RPMI7951 (cell line): ENCODE measurements at places on chromosomes 5 and 9. TPM values are rescaled to one million over a fixed set of nuclear protein-coding genes. Genes with fewer than 3 reads are reported as not detected.
A peak's percentile ranks its signal among the peaks of the same experiment; 100 is the strongest.

GRCh38 chr5:149280802-149281201 is 9.1 kb downstream of the AFAP1L1 start:
- no peak for DNase-seq

- DNase-seq = peak; percentile 50
Measured at GRCh38 chr5:142014911-142015584, 2.2 kb upstream of the GNPDA1 start.

DNA sequence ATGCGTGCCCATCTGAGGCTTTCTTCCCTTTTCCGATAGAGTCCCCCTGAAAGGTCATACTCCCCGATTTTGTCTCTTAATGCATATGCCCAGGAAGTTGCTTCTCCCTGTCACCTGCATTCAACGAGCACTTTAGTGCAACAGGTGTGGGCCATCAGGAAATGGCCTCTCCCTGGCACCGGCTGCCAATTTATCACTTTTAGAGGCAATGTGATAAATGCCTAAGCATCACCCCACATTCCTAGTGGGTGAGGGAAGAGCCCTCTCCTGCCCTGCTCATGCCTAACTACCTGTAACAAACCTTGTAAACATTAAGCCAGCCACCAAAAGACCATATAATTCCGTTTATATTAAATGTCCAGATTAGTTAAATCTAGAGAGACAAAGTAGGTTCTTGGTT is 1.1 kb upstream of the SNAPC3 start:
- DNase-seq = no peak

GRCh38 chr9:81720450-81721086 is 31.2 kb upstream of the TLE1 start:
- no peak for DNase-seq

GRCh38 chr9:109729513-109729912 is 50.5 kb upstream of the PALM2AKAP2 start:
- DNase-seq = no peak

- DNase-seq = no peak
Measured at GRCh38 chr9:75983319-75984045, 93.0 kb downstream of the PCSK5 start.

SLC24A2 gene
- under 0.01 and 0.12 TPM in 2 replicates for total RNA-seq

GNAQ gene
- 16.2 and 20.8 TPM in 2 replicates for total RNA-seq

- no peak for DNase-seq
Measured at GRCh38 chr9:86062845-86063693, 36.3 kb downstream of the GOLM1 start.

- no peak for DNase-seq
Measured at GRCh38 chr9:75653750-75654149, 236.7 kb upstream of the PCSK5 start.

DNA sequence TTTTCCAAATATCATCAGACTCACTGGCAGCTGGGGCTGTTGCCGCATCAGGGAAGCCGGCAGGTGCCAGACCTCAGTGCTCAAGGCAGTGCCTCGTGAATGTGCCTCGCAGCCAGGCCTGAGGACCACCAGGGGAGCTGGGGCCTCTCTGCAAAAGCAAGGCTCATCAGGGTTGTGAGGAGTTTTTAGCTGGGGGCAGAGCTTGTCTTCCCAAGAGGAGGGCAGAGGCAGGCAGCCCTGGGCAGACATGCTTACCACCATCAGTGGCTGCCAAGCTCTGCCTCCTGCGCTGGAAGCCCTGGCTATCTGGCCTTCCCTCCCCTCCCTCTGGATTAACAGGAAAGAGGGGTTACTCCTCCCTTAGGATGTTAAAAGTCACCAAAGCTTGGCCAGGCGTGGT is 8.8 kb upstream of the TBC1D9B start:
- no peak for DNase-seq

DNA sequence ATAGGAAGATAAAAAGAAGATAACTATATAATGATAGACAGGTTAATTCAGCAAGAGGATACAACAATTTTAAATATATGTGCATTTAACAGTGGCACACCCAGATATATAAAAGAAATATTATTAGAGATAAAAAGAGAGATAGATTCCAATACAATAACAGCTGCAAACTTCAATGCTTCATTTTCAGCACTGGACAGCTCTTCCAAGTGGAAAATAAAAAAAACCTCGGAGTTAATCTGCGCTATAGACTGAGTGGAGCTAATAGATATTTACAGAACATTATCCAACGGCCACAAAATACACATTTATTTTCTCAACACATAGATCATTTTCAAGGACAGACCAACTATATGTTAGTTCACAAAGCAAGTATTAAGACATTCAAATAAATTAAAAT is 1229.5 kb upstream of the CDH6 start:
- no peak for DNase-seq

DNA sequence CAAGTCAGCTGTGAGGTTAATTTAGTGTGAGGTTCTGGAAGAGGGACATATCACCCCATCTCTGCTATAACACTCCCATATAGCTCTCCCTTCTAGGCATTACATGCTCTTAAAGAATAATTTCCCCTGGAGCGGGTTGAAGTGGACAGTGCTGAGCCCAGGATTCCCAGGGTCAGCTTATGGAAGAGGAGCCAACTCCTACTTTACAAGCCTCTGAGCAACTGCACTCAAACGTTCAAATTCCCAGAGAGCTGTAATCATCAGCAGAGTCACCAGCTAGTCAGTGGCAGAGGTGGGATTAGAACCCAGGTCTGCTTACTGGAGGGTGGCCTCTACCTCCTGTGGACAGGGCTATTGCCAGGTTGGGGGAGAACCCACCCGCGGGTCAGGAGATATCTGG is 1.4 kb downstream of the NEURL1B start:
- no peak for DNase-seq

DNA sequence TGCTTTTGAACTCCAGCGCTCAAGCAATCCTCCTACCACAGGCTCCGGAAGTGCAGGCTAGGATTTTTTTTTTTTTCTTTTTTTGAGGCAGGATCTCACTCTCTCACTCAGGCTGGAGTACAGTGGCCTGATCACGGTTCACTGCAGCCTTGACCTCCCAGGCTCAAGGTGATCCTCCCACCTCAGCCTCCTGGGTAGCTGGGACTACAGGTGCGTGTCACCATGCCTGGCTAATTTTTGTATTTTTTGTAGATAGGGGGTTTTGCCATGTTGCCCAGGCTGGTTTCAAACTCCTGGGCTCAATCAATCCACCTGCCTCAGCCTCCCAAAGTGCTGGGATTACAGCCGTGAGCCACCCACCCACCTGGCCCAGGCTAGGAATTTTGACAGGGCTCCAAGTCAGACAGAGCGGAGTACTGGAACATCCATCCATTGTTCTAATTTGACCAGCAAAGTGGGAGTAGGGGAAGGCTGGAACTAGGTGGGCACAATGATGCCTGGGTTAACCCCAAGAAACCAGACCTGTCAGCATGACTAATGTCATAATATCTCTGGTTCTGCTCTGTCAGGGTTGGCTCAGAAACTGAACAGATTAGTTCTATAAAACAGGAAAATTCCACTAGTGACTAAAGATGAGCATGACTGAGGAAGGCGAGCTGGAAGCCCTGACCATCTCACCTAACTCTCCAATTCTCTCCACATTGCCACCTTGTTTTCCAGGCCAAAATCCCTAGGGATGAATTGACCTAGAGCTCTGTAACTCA is 9.2 kb downstream of the ZBTB5 start:
- DNase-seq = no peak

SLC34A3 gene
- not detected in 2 replicates for total RNA-seq

PGM5 gene
- total RNA-seq = 0.36 and 2.9 TPM in 2 replicates

TMEM171 gene
- 9.4 and 11.9 TPM in 2 replicates for total RNA-seq

- no peak for DNase-seq
Measured at GRCh38 chr5:68196876-68197275, 18.7 kb upstream of the PIK3R1 start.

GRCh38 chr5:72426019-72426418 is 81.2 kb downstream of the ZNF366 start:
- peak; percentile 23 for DNase-seq

GRCh38 chr5:74576941-74577456 is 63.5 kb downstream of the ENC1 start:
- peak; percentile 62 for DNase-seq

DNA sequence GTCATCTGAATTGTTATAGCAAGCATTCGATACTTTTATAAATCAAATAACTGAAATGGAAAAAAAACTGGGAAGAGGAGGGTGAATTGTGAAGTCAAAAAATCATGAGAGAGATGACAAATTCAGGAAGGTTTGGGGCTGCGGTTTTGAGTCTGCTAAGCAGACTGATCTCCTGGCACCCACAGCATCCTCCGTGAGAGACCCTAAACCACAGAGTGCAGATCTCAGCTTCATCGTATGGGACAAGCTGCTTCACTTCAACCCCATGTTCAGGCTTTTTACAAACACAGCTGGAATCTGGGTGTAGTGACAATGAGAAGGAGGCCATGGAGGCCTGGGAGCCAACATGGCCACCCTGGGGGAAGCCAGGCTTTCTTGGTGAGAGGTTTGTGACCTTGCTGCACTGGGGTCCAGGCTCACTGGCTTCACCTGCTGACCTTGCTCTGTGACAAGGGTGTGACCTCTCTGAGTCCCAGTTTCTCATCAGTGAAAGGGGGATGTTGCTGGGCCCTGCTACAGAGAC is 19.4 kb downstream of the USP20 start:
- DNase-seq = no peak

- no peak for DNase-seq
Measured at GRCh38 chr5:177146891-177147638, 13.5 kb downstream of the NSD1 start.

- DNase-seq = peak; percentile 90
Measured at GRCh38 chr5:97192580-97193354, 9.7 kb upstream of the RIOK2 start.

GRCh38 chr9:90086101-90086511 is 481.3 kb downstream of the GADD45G start:
- DNase-seq = no peak

DNA sequence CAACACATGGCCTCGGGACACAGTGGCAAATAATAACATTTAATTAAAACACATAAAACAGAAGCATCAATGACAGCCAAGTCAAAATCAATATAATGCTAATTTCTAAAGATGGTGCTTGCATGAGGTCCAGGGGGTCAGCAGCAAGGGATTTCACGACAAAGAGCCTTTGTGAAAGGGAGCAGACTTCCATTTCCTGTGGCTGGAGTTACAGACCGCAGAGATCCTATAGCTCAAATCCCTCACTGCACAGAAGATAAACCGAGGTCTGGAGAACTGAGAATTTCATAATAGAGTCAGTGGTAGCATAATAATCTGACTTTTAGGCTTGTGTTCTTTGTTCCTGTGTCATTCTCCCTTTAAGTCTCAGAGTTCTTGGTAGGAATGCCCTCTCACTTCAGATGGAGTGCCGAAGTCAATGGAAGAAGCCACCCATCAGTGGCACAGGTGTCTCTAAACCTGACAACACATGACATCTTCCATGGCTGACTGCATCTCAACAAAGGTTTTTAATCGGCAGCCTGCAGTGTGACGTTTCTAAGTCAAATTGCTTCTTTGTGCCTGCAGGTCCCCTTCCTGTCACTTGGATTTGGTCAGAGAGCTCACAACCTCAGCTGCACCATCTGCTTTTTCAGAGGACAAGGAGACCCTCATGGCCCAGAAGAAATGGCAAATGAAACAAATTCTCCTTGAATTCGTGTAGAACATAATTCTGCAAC is 67.4 kb downstream of the CARTPT start:
- no peak for DNase-seq

DNA sequence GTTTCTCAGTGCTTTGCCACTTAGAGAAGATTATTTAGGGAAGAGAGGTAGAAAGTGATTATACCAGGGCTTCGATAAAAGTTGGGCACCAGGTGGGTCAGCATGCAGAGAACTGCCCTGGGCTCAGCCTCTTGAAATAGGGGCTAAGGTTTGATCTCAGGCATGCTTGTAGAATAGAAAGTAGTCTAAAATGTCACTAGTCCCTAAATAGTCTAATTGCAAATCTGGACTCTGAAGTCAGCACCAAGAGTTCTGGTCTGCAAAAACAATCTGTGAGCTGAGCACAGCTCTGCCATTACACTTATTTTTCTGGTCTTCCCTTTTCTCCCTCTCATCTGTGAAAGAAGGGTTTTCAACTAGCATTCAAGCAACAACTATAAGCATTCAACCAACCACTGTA is 248.0 kb downstream of the SMARCA2 start:
- no peak for DNase-seq

DNA sequence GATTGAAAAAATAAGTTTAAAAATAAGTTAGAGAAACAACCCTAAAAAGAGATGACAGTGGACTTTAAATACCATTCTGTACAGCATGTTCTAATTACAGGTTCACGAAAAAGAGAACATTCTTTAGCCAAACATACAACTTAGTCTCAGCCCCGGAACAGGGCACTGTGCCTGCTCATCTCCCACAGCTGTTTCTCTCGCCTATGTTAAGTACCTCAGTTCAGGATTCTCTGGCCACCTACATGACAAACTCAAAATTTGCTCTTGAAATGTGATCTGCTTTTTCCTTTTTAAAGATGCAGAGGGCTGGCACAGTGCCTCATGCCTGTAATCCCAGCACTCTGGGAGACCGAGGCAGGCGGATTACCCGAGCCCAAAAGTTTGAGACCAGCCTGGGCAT is 52.3 kb downstream of the MYO10 start:
- DNase-seq = no peak

- DNase-seq = no peak
Measured at GRCh38 chr9:3863686-3864085, 337.9 kb upstream of the RFX3 start.

GRCh38 chr9:111120526-111120925 is 82.3 kb upstream of the LPAR1 start:
- DNase-seq = peak; percentile 66

DNA sequence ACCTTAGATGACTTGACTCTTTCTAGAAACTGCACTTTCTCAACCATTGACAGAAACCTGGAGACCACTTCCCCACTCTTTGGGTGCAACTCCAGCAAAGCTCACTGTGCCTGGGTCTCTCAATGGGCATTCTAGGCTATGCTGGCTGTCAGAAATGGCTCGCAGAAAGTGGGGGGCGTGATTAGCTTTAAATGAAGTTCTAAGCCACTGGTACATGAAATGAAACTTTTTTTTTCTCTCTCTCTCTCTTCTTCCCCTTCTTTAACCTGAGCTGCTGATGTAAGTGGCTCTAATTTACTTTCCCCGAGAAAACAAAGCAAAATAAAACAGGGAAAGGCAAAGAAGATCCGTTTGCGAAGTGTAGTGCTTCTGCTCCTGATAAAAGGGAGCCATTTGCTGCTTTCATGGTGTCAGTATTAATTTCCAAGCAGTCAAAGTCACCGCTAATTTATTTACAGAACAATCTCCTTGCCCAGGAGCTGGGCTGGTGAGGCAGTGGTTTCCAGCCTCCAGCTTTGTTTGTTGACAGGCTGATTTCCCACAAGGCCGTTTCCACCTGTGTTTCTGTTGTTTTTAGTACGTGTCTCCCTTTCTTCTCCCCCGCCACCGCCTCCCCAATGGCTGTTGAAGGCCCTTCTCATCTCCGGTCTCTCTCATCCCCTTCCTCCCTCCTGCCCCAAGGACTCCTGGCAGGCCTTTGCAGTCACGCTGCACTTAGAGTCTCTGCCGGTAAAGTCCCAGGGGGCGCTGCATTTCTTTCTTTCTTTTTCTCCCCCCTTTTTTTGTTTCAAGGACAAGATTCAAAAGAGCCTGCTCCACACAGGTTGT is 422.9 kb downstream of the EBF1 start:
- DNase-seq = no peak

TICAM2 gene
- total RNA-seq = 6.4 and 11.7 TPM in 2 replicates
